ENCODE measurements at places on chromosomes 2 and 18. TPM values are rescaled to one million over a fixed set of nuclear protein-coding genes. Genes with fewer than 3 reads are reported as not detected.

DNA sequence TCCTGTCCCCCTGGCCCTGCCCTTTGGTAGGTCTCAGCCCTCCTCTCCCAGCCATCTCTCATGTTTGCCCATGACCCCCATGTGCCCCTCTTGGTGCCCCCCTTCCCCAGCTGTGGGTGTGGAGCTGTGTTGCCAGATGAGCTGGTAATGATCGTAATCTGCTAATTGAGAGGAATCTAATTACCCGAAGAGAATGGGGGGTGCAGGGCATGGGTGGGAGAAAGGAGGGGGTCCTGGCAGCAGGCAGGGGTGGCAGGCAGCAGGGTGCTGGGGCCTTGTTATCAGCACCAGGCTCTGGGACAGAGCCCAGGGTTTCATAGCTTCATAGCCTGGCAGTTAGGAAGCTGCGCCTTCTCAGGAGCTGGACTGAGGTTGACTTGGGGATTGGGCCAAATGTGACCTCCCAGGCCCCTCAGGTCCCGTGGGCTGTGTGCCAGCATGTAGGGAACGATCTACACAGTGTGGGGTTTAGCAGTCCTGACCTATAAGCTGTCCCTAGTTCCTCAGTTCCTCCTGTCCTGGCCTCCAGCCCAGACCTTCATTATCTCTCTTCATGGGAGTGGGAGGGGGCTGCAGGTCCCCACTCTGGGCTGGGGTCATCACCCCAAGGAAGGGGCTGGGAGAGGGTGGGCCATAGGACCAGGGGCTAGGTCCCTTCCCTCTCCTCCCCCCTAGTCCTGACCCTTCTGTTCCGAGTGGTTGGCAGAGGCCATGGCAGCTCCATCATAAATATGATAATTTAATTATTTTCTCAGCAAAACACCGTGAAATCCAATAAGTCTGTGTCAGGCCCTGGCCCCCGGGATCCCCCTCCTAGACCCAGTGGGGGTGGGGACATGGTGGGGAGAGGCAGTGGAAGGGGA, 6.5 kb upstream of the ASIC4 start:
- H3K27ac ChIP-seq: no peak overlapping the region
- no peak for DNase-seq
- H3K4me1 ChIP-seq: peaks cover 19% of the 10 kb centered on the region
- H3K27me3 ChIP-seq: no peaks in the 10 kb centered on the region

- H3K27ac ChIP-seq: no peak overlapping the region
- no peaks in the 10 kb centered on the region for H3K27me3 ChIP-seq
- H3K4me1 ChIP-seq: no peaks in the 10 kb centered on the region
- H3K36me3 ChIP-seq: no peaks in the 10 kb centered on the region
- no peak for DNase-seq
Observed at GRCh38 chr2:202171241-202171825, 67.1 kb downstream of the SUMO1 start.

DNA sequence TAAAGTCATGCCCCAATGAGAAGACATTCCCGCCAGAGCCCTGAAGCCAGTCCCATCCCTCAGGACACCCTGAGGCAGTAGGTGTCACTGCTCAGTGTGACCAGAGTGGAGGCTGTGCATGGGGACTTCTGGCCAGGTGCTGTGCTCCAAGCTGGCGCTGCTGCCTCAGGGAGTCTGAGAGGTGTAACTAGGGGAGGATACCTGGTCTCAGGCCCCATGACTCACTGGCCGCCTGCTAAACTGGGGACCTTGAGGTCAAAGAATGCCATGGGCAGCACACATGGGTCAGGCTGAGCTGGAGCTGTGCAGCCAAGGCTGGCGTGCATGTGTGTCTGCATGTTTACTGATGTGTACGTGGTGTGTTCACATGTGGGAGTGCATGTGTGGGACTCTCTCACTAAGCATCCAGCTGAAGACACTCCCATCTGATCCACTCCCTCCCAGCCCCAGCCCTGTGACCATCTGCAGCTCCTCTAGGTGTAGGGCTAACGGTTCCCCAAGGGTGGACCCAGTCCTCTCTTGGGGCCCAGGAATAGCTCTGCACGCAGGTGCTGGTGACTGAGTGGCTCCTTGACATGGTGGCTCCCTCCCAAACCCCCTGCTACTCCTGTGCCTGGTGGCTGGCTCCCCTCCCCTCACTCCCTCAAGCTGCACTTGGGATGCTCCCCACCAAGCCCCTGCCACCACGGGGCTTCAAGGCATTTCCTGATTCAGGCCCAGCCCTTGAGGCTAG, 16.5 kb downstream of the HS6ST1 start:
- H3K4me1 ChIP-seq: peaks cover 56% of the 10 kb centered on the region
- H3K27ac ChIP-seq: no peak overlapping the region
- no peaks in the 10 kb centered on the region for H3K36me3 ChIP-seq

- no peaks in the 10 kb centered on the region for H3K36me3 ChIP-seq
- peaks cover 22% of the 10 kb centered on the region for H3K4me1 ChIP-seq
- H3K27ac ChIP-seq: no peak overlapping the region
- no peak overlapping the region for H3K4me3 ChIP-seq
Observed at GRCh38 chr2:36409935-36410334, 54.4 kb downstream of the CRIM1 start.

- no peaks in the 10 kb centered on the region for H3K36me3 ChIP-seq
- no peaks in the 10 kb centered on the region for H3K27me3 ChIP-seq
- DNase-seq: peak; percentile 70
- H3K4me1 ChIP-seq: peaks cover 23% of the 10 kb centered on the region
- H3K4me3 ChIP-seq: peak overlapping the region; percentile 52
Observed at GRCh38 chr18:62523631-62524439, 1.0 kb downstream of the ZCCHC2 start.

GRCh38 chr2:221911321-221911720, 339.2 kb upstream of the EPHA4 start:
- no peaks in the 10 kb centered on the region for H3K36me3 ChIP-seq
- no peak overlapping the region for H3K4me3 ChIP-seq
- no peaks in the 10 kb centered on the region for H3K27me3 ChIP-seq
- H3K27ac ChIP-seq: no peak overlapping the region
- DNase-seq: no peak
- no peaks in the 10 kb centered on the region for H3K4me1 ChIP-seq

Gene LRRTM4
- not detected for total RNA-seq

Gene NT5DC4
- total RNA-seq: not detected
